ENCODE measurements at places on chromosomes 5 and 9. TPM values are rescaled to one million over a fixed set of nuclear protein-coding genes. Genes with fewer than 3 reads are reported as not detected.
A peak's percentile ranks its signal among the peaks of the same experiment; 100 is the strongest.

Gene FOXD4L3
- total RNA-seq: not detected

Gene HACD4
- 0.34 TPM for total RNA-seq

DNA sequence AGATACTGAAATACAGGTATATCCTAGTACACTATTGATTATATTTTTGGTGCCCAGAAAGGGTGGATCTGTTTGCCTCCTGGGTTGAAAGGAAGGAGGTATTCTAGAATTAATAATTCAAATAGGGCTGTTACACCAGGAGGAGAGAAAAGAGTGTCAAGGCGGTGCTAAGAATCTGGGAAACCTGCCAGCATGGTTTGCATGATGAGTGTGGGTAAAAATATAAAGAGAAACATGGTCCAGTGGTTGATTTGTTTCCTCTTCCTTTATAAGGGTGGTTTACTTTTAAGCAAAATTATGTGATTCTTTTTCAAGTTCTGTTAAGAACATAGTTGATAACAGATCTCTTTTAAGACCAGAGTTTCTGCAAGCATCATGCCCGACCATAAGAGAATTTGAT, 69.4 kb upstream of the NFIB start:
- DNase-seq: peak; percentile 40

- peak; percentile 46 for DNase-seq
Measured at GRCh38 chr5:141734501-141735229, 52.6 kb upstream of the ARAP3 start.

DNA sequence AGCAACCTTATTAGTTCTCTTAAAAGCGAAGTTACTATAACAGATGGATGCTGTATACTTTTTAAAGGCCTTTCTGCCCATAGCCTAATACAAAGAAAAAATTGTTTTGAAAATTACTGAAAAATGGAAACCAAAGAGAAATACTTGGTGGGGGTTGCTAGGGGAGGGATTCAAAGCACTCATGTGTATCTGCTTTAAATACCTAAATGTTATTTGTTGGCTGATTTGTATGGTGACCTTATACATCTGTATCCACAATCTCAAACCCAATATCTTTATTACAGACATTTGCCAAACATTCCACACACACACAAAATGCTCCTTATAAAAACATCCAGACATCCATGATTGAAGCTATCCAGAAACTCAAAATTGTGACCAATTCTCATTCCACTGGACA, 172.0 kb downstream of the ADAMTS12 start:
- no peak for DNase-seq

Gene PCDHGA2
- total RNA-seq: 0.90 TPM

- DNase-seq: no peak
Measured at GRCh38 chr9:7622481-7622880, 177.1 kb downstream of the DMAC1 start.

GRCh38 chr9:71504636-71505035, 263.7 kb downstream of the CEMIP2 start:
- peak; percentile 52 for DNase-seq

Gene DBH
- total RNA-seq: not detected

- no peak for DNase-seq
Measured at GRCh38 chr5:84693256-84693655, 308.6 kb upstream of the EDIL3 start.

DNA sequence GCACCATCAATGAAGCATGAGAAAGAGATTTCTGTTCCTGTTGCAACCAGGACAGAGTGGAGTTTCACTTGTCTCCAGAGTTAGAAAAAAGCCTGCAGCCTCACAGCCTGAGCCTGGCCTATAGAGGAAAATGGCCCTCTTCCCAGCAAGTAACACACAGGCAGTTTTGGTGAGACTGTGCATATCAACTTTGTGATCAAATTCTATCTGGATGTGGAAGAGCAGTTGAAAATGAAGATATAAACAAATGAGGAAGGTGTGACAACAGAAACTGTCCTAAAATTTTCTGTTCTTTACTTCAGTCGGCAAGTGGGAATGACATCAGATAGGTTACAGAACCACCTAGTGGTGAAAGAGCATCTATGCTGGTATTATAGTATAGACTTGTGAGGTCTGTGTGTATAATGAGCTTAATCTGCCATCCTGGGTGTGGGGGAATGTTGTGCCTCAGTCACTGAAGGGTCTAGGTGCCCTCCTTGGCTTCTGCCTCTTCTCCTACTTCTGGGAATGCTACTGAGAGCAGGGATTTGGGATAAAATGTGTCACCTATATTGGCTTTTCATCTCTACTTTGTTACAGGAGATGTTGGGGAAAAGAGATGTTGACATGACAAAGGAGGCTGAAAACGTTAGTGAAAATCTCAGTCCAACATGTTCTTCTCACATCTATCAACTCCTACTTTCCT, 28.2 kb downstream of the YIPF5 start:
- DNase-seq: peak; percentile 58
